ENCODE measurements at places on chromosomes 13 and 19.

DNA sequence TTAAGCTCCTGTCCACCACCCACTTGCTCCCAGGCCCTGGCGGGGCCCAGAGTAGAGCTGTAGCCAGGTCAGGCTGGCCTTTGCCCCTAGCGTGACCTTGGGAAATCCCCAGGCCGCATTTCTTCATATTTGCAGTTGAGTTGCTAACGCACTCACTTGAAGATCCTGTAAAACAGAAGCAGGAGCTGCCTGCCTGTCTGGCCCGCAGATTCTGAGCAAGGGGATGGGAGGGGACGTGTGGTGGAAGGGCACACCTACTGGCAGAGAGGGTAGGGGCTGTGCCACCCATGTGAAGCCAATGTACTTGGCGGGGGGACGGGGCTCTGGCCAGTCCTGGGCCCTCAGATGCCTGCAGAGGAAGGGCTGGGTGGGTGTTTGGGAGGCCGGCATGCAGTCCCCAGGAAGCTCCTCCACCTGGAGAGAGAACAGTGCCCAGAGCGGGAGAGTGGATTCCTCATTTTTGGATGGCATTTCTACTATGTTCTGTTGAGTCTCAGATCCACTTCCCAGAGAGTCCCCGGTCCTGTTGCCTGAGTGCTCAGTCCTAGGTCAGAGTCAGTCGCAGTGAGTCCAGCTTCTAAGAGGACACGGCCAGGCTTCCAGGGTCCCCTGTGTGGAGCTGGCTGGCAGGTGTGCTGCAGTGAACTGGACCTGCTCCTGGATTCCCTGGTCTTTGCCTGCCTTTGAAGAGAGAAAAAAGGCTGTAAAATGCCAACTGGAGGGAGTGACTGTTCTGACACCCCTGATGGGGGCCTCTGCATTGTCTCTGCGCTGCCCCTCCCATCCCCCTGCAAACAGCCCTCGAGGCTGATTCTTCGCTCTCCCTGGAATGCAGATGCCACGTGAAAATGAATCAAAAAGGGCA, 62.9 kb downstream of the GGACT start:
- no peak for DNase-seq

DNA sequence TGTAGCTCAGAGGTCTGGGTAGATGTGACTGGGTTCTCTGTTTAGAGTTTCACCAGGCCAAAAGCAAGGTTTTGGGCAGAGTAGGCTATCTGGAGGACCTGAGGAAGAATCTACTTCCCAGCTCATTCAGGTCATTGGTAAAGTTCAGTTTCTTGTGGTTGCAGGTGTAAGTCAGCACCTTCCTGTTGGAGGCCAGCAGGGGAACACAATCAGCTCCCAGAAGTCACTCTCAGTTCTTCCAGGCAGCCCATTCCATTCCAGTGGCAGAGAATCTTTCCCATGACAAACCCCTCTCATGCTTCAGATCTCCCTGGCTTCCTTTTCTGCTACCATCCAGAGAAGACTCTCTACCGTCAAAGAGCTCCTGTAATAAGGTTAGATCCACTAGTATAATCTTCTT, 176.2 kb upstream of the UFM1 start:
- DNase-seq: no peak

- DNase-seq: no peak
Observed at GRCh38 chr19:50008532-50008931, 16.6 kb downstream of the VRK3 start.

DNA sequence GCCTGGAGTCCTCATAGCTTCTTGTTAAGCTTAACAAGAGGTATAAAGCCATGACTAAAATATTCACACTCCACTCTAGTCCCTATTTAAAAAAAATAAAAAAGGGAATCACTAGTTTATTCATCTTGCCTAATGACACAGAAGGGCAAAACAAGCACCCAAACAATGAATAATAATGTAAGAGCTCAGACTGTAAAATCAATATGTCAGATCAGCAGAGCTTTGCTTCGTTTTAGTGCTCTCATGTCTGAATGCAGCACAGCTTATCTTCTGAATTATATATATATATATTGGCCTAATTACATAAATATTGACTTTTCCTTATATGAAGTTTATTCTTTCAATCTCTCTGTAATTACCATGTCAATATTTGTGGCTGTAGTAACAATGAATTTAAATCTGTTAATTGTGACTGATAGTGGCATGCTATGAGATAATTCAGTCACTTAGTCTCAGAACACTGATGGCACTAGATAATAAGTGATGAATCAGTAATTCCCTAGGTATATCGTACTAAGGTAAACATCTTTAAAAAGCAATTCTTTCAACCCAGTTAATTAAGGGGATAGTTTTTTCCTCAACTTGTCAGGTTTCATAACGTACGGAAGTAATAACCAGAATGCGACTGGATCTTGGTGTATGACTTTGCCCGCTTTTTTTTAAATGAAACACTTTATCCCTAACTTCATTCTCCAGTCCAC, 361.9 kb upstream of the GPC6 start:
- no peak for DNase-seq

GRCh38 chr19:37874784-37875183, 31.6 kb downstream of the WDR87 start:
- DNase-seq: no peak

- DNase-seq: no peak
Observed at GRCh38 chr13:57932061-57932460, 300.5 kb downstream of the PCDH17 start.

- DNase-seq: no peak
Observed at GRCh38 chr13:59229861-59230260, 933.9 kb downstream of the DIAPH3 start.

DNA sequence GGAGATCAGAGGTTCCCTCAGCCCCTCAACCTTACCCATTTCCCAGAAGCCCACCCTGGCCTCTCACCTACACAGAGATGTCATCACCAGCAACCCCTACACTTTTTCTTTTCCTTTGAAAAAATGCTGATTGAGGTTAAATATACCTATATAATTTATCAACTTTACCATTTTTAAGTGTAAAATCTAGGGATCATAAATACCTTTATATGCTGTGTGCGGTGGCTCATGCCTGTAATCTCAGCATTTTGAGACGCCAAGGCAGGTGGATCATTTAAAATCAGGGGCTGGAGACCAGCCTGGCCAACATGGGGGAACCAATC, 3.1 kb downstream of the KIR2DL4 start:
- DNase-seq: no peak

GRCh38 chr13:31043957-31044356, 111.5 kb downstream of the TEX26 start:
- DNase-seq: no peak

DNA sequence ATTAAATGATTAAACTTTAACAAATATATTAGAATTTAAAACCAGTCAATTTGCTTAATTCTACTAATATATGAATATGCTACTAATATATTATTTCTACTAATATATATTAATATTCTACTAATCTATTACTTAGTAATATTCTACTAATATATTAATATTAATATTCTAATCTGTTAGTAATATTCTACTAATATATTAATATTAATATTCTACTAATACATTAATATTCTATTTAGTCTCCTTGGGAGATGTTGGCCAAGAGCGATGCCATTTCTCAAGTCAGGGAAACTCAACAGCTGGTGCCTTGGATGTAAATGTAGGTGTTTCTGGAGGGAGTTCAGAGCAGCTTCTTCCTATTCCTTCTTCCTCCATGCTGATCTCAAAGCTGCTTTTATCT, 259.2 kb upstream of the TMTC4 start:
- DNase-seq: no peak

DNA sequence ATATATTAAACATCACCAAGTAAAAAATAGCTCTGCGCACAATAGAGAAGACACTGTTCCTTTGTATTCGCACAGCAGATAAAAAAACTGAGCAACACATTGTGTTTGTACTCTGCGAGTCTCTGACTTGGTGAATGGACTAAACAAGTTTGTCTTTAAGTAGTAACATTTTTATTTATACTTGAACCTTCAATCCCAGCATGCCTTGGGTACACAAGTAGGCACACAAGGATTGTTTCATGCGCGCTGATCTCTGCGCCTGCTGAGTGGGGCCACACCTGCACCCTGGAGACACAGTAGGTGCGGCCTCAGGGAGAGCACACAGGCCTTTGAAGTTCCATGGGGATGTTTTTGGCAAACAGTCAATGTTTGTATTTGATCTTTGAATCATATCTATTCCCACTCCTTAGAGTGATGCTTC, 318.9 kb downstream of the MYO16 start:
- no peak for DNase-seq

- no peak for DNase-seq
Observed at GRCh38 chr13:75135325-75135825, 346.6 kb downstream of the TBC1D4 start.

- no peak for DNase-seq
Observed at GRCh38 chr13:27679396-27679795, 57.7 kb downstream of the POLR1D start.

- peak; percentile 45 for DNase-seq
Observed at GRCh38 chr19:5690955-5691821, 1.1 kb downstream of the RPL36 start.

GRCh38 chr13:45102136-45102507, 18.2 kb upstream of the GTF2F2 start:
- peak; percentile 38 for DNase-seq

DNA sequence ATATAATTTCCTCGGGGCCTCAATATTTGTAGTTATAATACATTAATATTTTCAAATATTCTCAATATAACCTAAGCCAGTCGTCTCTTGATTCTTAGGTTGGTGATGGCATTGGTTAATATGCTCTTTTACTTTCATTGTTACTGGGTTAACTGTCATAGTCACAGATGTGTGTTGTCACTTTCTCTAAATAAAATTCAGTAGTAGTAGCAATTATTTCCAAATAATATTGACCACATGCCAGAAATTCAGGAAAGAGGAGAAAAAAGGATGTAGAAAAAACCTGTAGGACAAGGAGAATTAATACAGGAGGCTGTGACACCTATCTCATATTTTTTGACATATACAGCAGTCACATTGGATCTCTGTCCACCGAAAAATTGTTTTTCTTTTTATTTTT, 322.7 kb upstream of the SLITRK6 start:
- DNase-seq: no peak

GRCh38 chr19:53254411-53255341, at the start of gene ZNF677:
TSS of gene ZNF677 (minus strand) at chr19:53254873. CDS start at chr19:53251550, 3,323 bp downstream.
- peak; percentile 86 for DNase-seq

GRCh38 chr19:37594982-37595382, 306 bp downstream of the ZNF540 start:
- DNase-seq: no peak

GRCh38 chr19:7007859-7008258, 13.4 kb downstream of the MBD3L2B start:
- DNase-seq: no peak

- no peak for DNase-seq
Observed at GRCh38 chr19:54287456-54287855, 6.5 kb upstream of the LILRB2 start.

DNA sequence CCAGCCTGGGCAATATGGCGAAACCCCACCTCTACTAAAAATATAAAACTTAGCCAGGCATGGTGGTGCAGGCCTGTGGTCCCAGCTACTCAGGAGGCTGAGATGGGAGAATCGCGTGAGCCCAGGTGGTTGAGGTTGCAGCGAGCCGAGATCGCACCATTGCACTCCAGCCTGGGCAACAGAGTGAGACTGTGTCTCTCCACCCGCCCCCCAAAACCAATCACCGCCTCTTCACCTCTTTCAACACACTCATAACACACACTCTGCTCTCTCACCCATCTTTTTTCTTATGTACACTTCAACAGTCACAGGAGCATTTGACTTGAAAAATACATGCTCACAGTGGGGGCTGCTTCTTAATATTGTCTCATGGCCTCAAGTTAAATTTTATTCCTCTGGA, 76.8 kb downstream of the ESD start:
- DNase-seq: no peak

Data from retina (tissue), 1 donor.